ENCODE measurements at places on chromosomes 7 and 10.

DNA sequence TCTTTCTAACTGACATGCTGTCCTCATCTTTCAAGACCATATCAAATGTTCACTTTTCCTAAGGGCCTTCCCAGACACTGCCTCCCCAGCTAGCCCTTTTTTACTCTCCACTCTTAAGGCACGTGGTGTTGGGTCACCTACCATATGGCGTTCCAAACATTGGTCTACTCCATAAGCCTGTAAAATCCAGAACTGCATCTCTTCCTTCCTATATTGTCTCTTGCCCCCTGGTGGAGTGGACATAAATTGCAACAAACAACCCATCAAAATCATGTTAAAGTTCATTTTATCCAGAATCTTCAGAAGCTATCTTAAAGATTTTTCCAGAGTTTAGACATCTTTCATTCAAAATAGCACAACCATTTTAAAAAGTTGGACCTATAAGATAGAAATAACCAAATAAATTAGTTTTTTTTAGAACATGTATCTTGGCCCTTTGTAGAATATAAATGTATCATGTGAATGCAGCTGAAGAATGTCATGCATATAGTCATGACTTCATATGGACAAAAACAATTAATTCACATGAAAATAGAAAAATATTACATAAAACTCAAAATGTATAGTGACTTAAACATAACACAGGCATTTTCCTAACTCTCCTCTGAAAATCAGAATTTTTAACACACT lies 180.6 kb upstream of the CHRM2 start:
- no peak for DNase-seq

- DNase-seq = peak; percentile 15
These were observed 108.0 kb downstream of the GRK5 start for GRCh38 chr10:119315128-119316001.

DNA sequence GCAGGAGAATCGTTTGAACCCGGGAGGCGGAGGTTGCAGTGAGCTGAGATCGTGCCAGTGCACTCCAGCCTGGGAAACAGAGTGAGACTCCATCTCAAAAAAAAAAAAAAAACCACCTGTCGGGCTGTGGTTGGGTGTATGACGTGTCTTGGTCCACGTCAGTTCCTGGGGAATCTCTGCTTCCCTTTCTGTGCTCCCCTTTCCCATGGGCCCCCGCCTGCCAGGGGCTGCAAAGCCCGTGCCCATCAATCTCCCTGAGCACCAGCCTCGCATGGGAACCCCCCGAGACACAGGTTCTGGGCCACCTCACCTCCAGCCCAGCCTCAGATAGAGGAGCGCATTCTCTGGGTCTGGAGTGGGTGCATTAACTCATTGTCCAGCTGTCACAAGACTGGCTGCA lies 2.3 kb upstream of the SH2B2 start:
- peak; percentile 44 for DNase-seq

DNA sequence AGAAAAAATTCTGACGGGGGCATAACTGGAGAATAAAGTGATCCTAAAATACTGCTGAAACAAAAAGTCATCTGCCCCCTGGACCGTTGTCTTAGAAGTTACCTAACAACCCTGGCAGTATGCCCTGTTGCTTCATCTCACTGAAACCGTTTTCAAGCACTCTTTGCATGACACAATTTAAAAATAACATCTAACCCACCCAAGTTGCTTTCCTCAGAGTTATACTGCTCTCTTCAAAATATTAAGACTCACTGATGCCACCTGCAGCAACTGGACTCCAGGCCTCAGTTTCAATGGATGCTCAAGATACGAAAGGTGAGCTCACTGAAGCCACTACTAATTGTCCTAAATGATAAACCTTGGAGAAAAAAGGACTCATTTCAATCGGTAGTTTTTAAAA lies 57.4 kb downstream of the CDK6 start:
- DNase-seq = no peak

- no peak for DNase-seq
These were observed 443 bp downstream of the MYOF start for GRCh38 chr10:93481637-93482144.

- DNase-seq = peak; percentile 17
These were observed 16.3 kb upstream of the GATA3 start for GRCh38 chr10:8037941-8038894.

DNA sequence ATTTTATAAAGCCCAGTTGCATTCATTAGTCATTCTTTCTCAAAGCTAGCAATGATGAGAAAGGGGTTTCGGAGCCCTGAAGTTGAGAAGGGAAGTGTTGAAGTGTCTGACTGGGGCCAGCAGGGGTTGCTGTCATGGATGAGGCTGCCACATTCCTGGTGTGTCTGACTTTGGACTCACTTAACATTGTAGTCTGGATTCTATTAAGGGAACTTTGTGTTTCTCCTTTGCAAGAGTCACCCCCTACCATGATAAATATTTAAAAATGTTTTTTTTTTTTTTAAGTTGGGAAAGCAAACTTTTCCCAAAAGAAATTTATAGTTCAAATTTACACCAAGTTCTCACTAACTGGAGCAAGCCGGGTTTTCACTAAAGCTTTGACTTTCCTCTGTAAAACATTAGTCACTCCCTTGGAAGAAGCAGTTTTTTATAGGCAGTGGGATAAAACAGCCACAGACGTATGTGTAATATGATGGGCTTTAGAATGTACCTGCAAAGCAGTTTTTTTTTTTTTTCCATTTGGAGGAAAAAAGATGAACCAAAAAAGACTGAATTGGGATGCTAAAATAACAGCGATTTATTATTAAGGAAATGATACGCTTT lies 243.6 kb downstream of the TWIST1 start:
- no peak for DNase-seq

GRCh38 chr7:98315318-98315993 lies 34.0 kb downstream of the BRI3 start:
- DNase-seq = no peak

- no peak for DNase-seq
These were observed 41.6 kb downstream of the PDSS1 start for GRCh38 chr10:26739071-26739631.

DNA sequence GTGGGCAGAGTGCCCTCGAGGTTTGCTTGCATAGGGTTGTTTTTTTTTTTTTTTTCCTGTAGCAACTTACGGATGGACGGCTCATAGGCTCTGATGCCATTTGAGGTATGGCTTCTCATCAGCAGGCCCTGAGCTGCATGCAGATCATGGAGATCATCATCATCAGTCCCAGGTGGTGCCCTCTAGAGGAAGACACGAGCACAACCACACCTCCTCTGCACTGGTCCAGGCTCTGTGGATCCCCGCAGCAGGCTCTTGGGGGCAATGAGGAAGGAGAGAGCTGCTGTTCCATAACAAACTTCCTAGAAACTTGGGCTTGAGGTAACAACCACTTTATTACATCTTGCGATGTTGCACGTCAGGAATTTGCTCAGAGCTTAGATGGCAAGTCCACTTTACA lies 132.7 kb upstream of the CXCL12 start:
- no peak for DNase-seq

DNA sequence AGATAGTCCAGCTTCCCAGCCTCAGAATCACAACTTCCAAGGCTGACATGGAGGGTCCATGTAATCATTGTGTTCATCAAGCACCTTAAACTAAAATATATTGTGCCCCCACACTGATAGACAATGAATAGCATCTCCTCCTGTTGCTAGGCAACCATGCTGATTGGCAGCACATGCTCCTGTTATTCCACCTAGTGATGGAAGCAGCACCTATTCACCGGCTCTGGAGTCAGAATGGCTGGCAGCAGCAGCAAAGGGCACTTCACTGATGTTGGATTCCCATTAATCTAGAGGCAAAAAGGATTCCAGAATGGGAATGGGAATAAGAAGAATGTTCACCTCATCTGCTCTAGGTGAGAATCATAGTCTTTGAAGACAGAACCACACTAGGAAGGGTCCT lies 55.0 kb downstream of the RELN start:
- DNase-seq = no peak

- DNase-seq = no peak
These were observed 610.6 kb upstream of the FOXK1 start for GRCh38 chr7:4071370-4072058.

- DNase-seq = no peak
These were observed 107.2 kb upstream of the TRIM24 start for GRCh38 chr7:138352570-138353461.

- DNase-seq = no peak
These were observed 58.2 kb upstream of the PDGFA start for GRCh38 chr7:577741-578370.

DNA sequence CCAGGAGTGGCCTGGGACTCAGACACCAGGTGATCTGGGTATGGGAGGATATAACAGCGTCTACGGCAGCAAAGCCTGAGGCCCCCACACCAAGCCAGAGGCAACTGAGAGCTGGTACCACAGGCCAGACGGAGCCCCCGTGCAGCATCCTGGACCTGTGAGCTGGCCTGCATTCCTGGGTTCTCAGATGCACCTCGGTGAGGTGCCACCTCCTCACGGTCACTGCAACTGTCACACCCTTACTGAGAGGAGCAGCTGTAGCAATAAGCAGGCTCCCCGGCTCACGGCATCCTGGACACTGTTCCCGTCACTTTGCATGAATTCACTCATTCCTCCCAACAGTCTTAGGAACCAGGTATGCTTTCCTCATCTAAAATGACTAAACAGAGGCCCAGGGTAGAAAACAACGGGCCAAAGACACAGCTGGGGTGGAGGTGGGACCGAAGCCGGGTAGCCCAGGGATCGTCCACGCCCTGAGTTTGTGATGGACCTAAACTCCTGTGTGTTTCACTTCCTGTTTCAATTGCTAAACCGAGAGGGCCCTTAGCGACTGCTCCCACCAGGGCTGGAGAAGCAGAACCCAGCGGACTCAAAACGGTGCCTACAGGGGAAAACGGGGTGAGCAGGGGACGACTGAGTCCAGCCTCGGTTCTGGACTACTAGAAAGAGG lies 98.7 kb downstream of the CTBP2 start:
- DNase-seq = no peak

DNA sequence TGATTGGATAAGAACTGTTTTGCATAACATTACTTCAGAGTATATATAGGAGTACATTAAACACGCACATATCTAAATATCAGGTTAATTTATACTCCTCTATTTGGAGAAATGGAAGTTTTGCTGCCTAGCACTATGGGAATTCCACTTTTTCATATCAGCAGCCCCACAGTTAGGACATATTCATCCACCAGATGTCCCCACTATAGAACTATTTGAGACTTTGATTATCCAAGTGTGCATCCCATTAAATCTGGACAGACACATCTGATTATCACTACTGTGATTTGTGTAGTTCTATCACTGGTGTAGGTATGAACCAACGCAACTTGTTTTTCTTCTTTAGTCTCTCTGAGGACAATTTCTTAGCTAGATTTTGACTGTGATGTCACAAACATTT lies 345.7 kb downstream of the THSD7A start:
- no peak for DNase-seq

DNA sequence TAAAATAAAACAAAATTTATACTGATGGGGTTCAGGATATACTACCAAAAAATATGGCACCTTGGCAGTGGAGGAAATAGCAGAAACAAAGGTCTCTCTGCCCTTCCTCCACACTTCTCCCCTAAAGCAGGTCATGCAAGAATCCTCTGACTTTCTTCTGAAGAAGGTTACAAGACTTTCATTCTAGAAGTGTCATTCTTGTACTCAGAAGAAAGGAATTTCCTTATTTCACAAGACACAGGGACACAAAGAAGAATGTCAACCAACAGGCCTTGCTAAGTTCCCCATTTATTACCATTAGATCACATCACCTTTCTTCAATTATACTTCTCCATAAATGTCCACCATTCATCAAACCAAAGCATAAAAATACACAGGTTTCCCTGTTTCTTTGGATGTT lies 470.2 kb downstream of the PAXIP1 start:
- DNase-seq = no peak

DNA sequence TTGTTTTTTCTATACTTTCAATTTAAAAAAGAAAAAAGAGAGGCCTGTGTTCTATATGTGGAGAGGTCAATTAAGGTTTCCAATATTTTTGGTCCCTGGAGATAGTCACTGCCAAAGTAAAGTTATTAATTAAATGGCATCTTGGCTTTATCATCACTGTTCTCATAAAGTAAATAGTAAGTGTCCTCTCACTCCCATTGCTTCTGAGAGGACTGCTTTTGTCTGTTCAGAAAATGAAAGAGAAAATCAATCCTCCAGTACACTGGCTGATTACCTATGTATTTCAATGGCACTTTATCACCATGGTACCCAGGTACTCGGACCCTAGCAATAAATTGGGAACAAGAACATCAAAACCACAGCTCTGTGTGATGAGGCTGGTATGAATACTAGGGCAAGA lies 94.0 kb downstream of the RNLS start:
- DNase-seq = no peak

DNA sequence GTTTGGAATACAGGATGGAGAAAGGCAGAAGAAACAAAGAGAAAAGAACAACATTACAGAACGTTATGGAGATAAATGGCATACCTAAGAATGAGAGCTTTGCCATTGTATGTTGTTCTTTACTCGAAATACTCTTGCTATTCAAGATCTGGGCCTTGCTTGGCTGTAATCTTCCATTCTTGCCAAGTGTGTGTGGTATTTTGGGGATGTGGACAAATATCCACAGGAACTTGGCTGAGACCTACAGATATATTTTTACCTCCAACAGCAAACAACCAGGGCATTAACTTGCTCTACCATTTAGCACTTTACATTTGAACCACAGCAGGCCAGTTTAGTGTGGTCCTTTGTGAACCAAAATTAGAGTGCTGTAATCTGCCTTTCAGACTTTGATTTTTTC lies 76.3 kb downstream of the DKK1 start:
- DNase-seq = no peak

- no peak for DNase-seq
These were observed 41.3 kb downstream of the INHBA start for GRCh38 chr7:41661596-41661995.

DNA sequence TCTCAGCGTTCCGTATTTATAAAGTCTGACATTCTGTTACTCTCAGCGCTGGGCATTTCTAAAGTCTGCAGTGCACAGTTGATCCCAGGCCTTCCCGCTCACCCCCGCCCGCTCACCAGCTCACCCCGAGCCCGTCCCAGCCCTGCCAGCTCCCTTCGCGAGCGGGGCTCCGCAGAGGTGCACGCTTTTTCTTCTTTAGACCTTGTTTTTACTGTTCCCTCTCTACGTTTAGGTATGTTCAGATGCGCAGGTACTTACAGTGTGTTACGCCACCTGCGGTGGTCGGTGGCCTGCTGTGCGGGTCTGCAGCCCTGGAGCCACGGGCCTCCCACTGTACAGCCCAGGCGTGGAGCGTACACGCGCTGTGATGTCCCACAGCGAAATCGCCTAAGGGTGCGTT lies 28.8 kb downstream of the NKX6-2 start:
- DNase-seq = no peak

GRCh38 chr10:12062754-12063482 lies 5.8 kb upstream of the DHTKD1 start:
- no peak for DNase-seq
